ENCODE measurements at places on chromosomes 11 and 22.

- DNase-seq: no peak
These were observed 3.0 kb upstream of the GTSE1 start for GRCh38 chr22:46293577-46294260.

- no peak for DNase-seq
These were observed 5.9 kb downstream of the TMEM121B start for GRCh38 chr22:17115236-17115635.

DNA sequence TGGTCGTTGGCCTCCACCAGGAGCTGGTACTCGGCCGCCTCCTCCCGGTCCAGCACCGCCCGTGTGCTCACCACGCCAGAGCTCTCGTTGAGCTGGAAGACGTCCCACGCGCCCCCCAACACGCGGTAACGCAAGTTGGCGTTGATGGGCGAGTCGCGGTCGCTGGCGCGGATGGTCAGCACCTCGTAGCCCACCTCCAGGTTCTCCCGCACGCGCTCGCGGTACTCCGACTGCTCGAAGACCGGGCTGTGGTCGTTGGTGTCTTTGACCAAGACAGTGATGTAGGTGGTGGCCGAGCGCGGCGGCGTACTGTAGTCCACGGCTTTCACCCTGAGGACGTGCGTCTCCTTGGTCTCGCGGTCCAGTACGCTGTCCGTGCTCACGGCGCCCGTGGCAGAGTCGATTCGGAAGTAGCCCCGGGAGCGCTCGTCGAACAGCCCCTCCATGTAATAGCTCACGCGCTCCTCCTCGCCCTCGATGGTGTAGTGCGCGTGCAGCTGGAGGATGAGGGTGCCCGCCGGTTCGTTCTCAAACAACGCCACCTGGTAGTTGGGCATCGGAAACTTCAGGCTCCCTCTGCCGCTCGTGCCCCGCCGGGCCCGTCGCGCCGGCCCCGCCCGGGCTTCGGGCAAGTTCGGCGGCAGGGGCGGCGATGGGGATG, 1.4 kb downstream of the CELSR1 start:
- DNase-seq: no peak

- DNase-seq: no peak
These were observed 17.6 kb downstream of the KCNJ4 start for GRCh38 chr22:38437416-38437815.

DNA sequence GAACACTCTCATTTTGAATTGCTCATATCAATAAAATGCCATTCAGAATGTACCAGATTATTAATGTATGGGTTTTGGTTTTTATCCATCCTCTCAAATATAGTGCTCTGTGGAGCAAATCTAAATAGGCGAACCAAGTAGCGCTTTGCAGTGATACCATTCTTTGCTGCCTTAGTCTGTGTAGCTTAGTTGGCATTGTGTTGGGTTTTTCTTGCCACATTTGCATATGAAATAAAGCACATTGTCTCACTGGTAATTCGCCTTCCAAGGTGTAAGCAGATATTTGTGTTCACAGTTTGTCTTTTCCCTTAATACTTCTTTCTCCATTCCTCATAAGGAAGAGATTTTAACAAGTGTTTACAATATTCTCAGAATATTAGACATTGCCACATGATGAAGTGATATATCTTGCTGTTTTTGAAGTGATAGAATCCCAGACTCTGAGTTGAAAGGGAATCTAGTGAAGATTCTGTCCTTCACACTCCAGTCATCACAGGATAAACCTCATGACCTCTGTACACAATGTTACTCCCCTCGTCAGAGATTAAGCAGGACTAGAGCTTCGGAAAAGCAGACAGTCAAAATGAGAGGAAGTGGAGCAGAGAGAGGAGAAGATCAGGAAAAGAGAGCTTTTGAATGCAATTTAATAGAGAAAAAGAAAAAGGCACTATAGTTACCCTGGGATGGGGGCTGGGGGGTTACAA, 16.5 kb downstream of the C11orf91 start:
- no peak for DNase-seq

Data from NCI-H2081 (cell line).